ENCODE measurements at places on chromosomes 7 and 10. TPM values are rescaled to one million over a fixed set of nuclear protein-coding genes. Genes with fewer than 3 reads are reported as not detected.

- no peak for DNase-seq
Observed at GRCh38 chr7:48426966-48427555, 255.8 kb downstream of the ABCA13 start.

- DNase-seq: peak; percentile 90
Observed at GRCh38 chr10:101032637-101033224, 1.7 kb downstream of the SFXN3 start.

The CYP2C19 gene
- not detected for total RNA-seq

GRCh38 chr7:31553661-31554081, 39.8 kb downstream of the ITPRID1 start:
- DNase-seq: no peak

DNA sequence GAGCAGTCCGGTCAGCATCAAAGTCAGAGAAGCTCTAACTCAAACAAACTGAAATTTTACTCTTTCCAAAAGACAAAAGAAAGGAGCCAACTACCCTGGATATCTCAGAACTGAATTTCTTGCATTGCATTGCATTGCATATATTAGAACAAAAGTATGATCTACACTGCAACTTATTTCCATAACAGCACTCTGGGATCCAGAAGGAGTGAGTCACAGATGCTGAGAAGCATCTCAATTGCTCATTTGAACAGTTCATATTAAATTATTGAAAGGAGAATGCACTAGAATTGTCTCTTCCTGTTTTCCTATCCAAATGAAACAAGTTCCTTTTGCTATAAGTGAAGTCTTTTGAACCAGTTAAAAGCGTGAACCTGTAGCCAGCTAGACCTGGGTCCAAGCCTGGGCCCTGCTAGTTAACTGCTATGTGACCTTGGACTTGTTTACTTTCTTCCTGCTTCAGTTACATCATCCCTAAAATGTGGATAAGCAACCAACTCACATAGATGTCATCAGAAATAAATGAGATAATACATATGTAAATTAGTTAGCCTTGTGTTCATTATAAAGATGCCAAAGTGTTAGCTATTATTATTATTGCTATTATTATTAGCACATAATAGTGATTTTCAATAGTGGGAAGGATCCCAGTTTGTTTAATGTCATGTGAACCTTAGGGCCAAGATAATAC, 184.1 kb downstream of the CREB5 start:
- DNase-seq: no peak

The EBF3 gene
- total RNA-seq: 3.4 TPM

The ENTPD1 gene
- total RNA-seq: 0.06 TPM

- peak; percentile 27 for DNase-seq
Observed at GRCh38 chr10:113907166-113907565, 52.7 kb downstream of the NHLRC2 start.

The FXYD4 gene
- total RNA-seq: not detected

The DNAH11 gene
- total RNA-seq: 30.2 TPM

The DRGX gene
- not detected for total RNA-seq

- no peak for DNase-seq
Observed at GRCh38 chr7:24050991-24051560, 232.9 kb upstream of the NPY start.

DNA sequence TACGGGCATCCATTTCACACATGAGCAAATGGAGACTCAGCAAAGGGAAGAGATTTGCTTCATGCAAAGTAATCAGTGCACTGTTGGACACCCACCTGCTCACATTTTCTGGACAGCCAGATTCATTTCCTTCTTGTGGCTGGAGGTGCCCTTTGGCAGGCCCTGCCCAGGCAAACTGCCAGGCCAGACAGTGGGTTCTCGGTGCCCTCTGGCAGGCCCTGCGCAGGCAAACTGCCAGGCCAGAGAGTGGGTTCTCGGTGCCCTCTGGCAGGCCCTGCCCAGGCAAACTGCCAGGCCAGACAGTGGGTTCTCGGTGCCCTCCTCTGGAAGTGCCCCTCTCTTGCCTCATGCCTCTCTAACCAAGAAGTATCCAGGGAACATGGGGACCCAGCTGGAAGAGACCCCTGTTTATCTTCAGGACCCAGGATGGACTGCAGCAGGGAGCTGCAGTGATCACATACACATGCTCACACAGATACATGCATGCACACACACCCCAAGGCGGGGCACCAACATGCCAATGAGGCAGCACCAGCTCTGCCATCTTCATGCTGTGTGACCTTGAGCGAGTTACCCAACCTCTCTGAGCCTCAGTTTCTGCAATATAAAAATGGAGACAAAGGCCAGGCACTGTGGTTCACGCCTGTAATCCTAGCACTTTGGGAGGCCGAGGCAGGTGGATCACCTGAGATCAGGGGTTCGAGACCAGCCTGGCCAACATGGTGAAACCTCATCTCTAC, 67.1 kb downstream of the OAT start:
- DNase-seq: no peak

DNA sequence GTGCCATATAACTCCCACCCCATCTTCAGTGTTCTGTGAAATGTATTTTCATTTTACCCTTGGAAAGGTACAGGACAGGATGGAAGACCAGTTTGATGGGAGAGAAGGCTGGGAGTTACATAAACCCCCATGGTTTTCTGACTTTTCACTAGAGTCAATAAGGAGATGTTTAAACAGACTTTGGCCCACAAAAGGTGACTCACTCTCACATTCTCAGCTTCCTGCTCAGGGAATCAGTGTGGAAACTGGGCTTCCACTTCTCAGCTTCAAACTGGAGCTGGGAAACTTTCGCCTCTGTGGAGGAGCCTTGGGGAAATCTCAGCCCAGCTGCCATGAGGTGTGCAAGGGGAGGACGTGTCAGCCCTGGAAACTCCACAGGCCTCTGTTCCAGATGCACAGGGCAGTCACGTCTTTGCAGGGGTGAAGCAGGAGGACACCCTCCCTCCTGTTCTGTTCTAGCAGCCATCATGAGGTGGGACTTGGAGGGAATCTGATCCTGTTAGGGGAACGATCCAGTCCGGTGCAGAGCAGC, 560.5 kb upstream of the GALNT17 start:
- DNase-seq: peak; percentile 87

- DNase-seq: peak; percentile 50
Observed at GRCh38 chr7:148142660-148143248, 447.8 kb upstream of the C7orf33 start.

GRCh38 chr7:157139111-157139809, 534 bp downstream of the UBE3C start:
- peak; percentile 76 for DNase-seq

DNA sequence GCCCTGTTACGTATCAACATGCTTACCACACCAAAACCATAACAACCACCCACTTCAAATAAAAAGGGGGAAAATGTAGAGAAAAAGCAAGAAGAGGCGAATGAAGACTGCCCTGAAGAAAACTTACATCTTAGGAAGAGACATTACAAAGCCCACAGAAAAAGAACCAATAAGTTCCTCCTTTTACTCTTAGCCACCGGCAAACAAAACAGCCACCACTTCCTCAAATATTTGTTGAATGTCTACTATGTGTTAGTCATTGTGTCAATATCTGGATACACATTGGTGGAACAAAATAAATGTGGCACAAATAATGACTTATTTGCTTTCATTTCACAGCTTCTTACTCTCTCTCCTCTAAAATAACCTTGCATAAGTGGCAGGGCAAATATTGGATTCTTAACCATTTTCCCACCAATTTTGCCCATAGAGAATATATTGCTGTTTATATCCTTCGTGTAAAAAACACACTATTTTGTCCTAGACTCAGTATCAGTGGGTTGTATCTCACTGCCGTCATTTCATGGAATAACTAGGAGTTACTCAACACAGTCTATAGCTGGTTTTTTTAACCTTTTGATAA, 106.8 kb downstream of the ANK3 start:
- peak; percentile 66 for DNase-seq

The NPFFR1 gene
- not detected for total RNA-seq

DNA sequence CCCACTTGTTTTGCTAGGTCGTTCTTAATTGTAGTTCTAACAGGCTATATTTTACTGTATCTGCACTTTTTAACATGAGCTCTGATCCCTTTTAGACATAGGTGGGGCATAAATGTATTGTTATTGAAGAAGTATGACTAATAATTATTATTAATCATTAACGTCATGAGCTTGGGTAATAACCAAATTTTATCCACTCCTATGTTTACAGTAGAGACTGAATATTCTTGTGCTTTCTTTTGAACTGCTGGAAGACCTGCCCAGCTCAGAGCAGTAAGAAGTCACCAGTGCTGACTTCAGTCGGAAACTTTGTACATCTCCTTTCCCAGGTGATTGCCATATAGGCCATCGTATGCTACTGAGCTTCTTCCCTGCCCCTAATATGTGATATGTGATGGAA, 18.7 kb downstream of the PKD2L1 start:
- no peak for DNase-seq

DNA sequence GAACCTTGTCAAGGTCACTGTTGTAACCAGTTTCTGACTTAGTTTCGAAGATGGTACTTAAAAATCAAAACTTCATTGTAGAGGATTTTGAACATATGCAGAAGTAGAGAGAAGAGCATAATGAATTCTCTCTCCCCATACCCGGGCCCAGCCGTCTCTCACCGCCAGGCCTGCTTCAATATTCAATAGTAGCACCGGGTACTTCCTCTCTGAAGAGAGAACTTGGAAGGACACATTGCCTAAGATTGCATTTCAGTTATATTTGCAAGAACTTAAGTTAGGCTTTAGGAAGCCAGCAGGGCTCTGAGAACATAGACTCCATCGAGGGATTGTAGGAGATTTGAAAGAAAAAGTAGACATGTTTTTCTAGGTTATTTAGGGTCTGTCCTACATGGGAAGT, 19.1 kb downstream of the LMTK2 start:
- no peak for DNase-seq

- DNase-seq: no peak
Observed at GRCh38 chr10:133529576-133529946, 2.4 kb downstream of the CYP2E1 start.

GRCh38 chr7:127251465-127252376, 1.0 kb downstream of the GRM8 start:
- peak; percentile 37 for DNase-seq

DNA sequence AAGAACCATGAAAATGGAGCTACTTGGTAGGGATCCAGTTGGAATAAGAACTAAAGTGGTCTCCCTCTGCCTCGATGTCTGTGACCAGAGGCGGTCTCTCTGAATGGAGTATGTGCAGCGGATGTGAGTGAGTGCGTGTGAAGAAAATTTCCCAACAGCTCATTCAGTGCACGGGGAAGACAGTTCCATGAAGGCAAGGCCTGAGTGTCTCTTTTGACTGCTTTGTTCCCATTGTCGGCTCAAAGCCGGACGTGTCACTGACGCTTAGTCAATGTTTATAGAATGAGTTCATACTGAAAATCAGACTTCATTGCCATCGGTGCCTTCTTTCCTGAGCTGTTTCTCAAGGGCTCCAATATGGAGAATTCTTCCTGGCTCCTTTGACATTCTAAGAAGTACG, 55.3 kb upstream of the GRB10 start:
- DNase-seq: peak; percentile 98

- no peak for DNase-seq
Observed at GRCh38 chr10:88116971-88117626, 253.7 kb downstream of the PTEN start.

DNA sequence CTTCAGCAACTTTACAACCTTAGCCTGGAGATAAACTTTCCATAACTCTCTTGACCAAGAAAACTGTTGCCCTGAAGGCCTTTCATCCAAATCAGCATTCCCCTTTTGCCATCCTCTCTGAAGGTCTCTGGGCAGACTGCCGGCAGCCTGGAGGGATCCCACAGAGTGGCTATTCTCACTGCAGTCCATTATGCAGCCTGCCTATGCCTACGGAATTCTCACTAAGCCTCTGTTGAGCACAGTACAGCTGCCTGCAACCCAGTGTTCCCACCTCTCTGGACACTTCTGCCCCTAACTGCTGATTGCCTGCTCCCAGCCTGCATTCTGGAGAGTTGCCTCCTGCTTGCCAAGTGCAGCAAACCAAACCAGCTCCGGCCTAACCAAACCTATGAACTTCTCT, 548.9 kb upstream of the STEAP1 start:
- no peak for DNase-seq

The BLNK gene
- not detected for total RNA-seq

- DNase-seq: no peak
Observed at GRCh38 chr10:94680544-94680943, 3.0 kb upstream of the CYP2C18 start.

DNA sequence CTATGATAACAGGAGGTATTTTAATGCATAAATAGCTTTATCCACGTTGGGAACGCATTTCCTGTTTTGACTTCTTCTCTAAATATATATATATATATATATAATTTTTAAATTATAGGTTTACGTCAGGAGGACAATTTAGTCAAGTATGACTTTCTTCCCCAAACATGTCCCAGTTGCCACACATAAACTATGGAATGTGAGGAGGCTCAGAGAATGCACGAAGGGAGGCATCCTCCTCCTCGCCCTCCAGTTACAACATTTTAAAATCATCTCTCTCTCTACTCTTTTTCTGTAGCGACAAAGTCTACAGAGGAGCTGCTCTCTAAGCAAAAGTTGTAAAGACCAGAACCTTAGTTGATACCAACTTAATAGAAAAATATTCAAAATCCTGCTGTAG, 106.9 kb upstream of the LYZL1 start:
- no peak for DNase-seq

The C10orf105 gene
- total RNA-seq: not detected

The VPS37D gene
- 3.7 TPM for total RNA-seq

DNA sequence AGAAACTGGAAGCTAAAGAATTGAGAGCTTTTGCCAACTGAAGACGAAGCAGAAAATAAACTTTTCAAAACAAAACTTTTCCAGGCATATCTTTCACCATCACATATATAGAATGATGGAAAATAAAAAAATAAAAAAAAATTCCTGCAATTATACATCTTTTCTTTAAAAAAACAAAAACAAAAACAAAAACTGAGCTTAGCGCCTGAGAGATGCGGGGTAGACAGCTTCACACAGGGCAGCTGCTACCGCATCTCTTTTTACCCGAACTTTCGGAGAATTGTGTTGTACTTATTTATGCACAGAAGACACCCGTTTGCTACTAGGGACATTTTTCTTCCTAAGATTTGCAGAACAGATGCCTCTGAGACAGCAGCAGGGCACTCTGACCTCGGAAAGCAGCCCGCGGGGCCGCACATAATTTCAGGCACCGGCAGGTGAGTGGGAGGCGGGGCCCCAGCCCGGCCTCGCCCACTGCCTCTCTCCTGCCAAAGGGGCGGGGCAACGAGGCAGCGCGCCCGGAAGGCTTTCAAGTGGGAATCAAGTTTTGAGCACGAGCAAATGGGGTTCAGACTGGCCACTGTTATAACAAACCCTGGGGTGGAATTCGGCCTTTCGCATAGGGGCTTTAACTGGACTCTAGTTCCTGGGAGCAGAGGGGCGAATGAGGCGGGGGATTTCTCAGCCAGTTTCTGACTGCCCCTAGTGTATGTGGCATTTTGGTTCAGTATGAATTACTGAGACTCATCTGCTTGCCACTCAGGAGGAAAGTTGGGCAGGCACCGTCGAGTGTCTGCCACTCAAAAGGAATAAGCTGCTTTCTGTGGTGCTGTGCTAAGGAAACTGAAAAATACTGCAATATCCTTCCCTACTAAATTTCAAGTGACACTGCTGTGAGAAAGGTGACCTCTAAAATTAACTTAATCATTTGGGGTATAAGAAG, 18.5 kb upstream of the FAM133B start:
- DNase-seq: no peak

The LBX1 gene
- 0.06 TPM for total RNA-seq

GRCh38 chr7:47536661-47537611, 45.0 kb downstream of the TNS3 start:
- DNase-seq: peak; percentile 86

All from Daoy (cell line).